ENCODE measurements at places on chromosomes 6 and 20.

GRCh38 chr20:46637020-46637419 lies 14.2 kb downstream of the SLC13A3 start:
- DNase-seq: no peak

GRCh38 chr6:87146363-87146762 lies 9.0 kb upstream of the ZNF292 start:
- no peak for DNase-seq

DNA sequence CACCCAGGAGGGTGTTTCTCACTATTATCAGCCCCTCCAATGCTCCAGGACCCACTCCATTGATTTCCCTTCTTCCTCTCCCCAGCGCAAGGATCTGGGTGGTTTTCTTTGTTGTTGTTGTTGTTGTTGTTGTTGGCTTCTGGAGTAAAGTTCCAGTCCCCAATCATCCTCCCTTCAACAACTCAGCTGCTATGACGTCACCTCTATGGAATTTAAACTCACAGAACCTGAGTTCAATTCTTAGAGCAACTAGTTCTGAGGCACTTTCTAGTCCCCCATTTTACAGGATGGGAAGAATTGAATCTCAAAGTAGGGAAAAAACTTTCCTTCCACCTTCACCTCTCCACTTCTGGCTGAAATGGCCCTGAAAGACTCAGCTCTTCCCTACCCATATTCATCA lies 9.7 kb upstream of the WFDC8 start:
- no peak for DNase-seq

DNA sequence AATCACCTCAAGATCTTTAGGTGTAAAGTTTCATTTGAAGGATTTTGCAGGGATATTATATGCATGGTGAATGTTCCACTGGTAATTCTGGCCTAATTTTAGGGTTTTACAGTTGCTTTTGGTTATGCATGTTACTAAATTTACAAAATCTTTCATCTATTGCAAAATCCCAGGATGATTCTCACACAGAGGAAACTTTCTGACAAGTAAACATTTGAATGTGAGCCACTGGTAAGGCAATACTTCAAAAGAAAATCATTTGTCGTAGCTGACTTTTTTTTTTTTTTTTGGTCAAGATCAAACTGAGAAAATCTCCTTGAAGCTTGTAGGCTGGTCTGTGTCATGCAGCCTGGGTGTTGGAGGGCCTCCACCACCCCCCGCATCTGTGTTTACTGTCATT lies 141.9 kb upstream of the EXOC2 start:
- no peak for DNase-seq

DNA sequence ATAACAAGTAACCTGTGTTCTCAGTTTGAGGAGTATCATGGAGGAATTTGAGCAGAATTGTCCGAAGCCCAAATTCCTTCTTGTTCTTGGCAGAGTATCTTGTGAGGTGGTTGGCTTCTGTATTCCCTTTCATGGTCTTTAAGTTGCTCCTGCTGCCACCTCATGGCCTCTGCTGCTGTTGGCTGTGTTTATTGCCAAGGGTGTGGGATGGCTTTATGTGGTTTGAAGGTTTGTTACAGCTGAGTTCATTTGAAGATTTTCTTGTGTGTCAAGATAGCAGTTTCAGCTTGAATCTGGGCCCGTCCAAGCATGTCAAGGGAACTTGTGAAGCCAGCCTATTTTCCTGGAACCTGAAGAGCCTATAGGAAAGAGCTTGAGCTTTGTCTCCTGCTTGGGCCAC lies 20.2 kb upstream of the TTK start:
- DNase-seq: no peak

DNA sequence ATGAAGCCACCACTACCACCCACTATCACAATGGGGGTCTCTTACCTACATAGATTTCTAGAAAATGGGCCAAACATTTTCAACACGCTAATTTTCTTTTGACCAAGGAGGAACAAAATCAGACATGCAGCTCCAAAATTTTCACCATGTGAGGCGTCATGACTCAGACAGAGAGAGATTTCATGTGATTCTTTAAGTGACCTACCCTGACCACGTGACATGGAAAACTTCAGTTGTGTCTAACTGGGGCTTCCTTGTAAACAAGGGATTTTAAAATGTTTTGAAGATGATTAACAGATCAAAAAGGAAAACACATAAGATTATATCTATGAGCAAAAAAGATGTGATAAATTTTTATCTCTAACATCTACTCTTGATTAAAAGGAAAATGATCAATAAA lies 199.2 kb downstream of the TBXT start:
- DNase-seq: no peak

GRCh38 chr6:163925839-163926238 lies 511.3 kb downstream of the QKI start:
- no peak for DNase-seq

GRCh38 chr20:48632017-48632824 lies 195.6 kb downstream of the PREX1 start:
- DNase-seq: no peak

DNA sequence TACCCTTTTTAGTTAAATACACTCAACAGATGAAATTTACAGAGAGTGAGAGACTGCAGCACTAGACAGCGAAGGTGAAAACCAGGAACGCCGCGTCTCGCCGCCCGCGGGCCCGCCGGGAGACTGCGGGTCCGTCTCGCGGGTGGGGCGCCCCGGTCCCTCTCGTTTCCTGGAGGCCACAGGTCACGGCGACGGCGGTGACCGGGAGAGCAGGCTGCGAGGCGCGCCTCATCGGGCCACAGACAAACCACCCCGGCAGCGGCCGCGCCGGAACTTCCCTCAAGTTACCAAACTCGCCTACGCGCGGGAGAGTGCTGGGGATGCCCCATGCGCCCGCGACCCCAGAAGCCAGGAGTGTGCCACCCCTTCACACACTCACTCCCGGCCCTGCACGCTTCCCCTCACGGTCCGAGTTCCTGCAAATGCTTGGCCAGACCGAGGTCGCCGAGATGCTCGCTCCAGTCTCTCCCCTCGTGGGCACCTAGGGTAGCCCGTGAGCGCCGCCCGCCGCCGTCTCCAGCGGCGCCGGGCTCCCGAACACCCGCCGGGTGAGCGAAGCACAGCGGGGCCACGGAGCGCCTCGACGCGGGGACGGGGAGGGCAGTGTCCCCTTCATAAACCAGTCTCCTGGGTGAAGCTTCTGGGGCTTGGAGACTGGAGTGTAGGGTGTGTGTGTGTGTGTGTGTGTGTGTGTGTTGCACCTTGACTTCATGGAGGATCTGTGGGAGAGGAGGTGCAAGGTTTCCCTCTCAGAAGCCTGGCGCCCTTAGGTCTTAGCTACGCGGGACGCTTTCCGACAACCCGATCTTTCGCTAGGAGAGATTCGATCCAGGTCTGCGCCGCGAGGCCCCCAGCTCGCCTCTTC lies 1.4 kb downstream of the BACH2 start:
- DNase-seq: peak; percentile 64

GRCh38 chr6:104623052-104623690 lies 236.5 kb downstream of the HACE1 start:
- DNase-seq: no peak

DNA sequence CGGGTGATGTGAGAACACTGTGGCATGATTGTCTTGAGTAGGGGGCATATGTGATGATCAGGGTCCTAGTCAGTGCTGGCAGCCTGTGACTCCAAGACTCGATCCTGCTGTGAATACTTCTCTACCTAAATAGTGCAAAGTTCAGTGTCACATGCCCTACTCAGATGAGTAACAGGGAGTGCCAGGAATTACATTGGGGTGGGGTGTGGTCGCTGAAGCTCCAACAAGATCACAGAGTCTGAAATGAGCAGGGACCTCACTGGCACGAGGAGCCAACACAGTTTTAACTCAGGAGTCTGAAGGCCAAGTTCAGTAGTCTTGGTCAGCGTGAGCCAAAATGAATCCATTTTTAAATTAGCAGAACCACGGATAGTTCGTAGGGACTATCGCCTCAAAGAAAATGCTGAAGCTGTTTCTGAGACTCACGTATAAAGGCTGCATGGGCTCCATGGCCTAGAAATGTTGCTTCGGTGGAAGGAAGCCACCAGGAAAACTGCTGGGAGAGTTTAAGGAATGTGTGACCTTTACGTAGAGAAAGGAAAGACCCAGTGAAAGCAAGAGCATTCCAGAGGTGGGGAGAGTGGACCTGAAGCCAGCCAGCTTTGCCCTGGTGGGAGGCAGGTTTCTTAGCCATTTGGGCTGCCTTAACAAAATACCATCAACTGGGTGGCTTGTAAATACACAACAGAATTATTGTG lies 72.2 kb downstream of the RPP40 start:
- DNase-seq: no peak
